Brain (organoid and tissue), 16 donors: ENCODE measurements at places on chromosomes 4 and X.

DNA sequence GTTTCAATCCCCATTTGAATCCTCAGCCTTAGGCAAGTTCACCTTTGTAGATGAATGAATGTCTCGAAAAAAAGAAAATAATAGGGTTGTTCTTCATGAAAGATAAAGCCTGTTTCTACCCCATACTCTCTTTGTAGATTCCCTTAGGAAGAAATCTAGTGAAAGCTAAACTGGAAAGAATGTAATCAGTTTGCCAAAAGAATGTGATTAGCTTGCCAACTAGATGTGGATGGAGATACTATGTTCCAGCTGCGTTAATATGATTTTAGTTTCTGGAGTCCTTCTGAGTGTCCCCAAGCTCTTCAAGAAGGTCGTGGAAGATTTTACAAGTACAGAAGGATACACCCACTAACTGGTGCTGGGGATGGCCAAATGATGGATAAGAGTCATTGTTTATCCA is 162.3 kb upstream of the EDNRA start:
- no peak for DNase-seq

DNA sequence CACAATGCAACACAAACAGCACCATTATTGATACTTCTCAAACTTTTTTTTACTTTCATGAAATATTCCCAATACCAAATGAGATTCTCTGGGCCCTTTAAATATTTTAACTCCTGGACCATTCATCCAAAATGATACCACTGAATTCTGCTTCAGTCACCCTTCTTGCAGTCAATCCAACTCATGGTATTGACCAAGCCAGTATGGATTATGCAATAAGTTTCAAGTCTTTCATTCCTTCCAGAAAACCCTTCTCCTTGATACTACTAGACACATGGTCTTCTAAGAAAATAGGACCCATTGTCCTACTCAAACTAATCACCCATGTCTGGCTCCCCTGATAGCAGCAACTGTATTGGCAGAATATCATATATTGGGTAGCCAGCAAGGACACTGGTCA is 23.0 kb downstream of the ZNF721 start:
- DNase-seq = no peak

- DNase-seq = no peak
These were observed 196.4 kb upstream of the MAGEB18 start for GRCh38 chrX:25941559-25942250.

DNA sequence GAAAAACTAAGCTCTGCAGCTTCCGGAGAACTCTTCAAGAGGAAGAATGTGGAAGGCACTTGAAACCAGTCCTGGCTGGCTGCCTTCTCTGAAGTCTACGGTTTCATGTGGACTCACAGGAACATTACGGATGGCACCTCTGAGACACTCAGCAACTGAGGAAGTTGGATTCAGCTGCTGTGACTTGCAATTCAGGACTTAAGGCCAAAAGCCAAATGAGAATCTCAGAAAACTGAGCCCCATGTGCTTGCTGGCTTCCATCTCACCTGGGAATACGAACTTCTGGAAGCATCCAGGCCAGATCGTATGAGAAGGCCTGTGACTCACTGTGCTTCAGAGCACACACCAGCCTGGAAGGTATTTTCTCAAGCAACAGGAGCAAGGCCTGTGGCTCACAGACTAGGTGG is 107.8 kb upstream of the GPC4 start:
- peak; percentile 3 for DNase-seq

- no peak for DNase-seq
These were observed 43.3 kb upstream of the MBNL3 start for GRCh38 chrX:132532097-132532496.

GRCh38 chr4:142846729-142847596 is 862 bp upstream of the INPP4B start:
- DNase-seq = peak; percentile 33

DNA sequence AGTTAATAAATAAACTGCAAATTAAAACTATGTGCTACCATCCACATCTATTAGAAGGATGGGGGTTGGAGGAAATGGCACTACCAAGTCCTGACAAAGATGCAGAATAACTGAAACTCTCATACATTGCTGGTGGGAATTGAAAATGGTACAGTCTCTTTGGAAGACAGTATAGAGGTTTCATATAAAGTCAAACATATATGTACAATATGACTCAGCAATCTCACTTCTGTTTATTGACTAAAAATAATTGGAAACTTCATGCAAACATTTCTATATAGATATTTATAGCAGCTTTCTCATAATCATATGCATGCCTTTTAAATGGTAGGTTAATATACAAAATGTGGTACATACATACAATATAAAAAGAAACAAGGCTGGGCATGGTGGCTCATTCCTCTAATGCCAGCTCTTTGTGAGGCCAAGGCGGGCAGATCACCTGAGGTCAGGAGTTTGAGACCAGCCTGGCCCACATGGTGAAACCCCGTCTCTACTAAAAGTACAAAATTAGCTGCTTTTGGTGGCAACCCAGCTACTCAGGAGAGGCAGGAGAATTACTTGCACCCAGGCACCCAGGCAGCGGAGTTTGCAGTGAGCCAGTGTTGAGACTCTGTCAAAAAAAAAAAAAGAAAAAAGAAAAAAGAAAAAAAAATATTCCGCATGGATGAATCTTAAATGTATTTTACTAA is 225.0 kb upstream of the CXXC4 start:
- DNase-seq = no peak

DNA sequence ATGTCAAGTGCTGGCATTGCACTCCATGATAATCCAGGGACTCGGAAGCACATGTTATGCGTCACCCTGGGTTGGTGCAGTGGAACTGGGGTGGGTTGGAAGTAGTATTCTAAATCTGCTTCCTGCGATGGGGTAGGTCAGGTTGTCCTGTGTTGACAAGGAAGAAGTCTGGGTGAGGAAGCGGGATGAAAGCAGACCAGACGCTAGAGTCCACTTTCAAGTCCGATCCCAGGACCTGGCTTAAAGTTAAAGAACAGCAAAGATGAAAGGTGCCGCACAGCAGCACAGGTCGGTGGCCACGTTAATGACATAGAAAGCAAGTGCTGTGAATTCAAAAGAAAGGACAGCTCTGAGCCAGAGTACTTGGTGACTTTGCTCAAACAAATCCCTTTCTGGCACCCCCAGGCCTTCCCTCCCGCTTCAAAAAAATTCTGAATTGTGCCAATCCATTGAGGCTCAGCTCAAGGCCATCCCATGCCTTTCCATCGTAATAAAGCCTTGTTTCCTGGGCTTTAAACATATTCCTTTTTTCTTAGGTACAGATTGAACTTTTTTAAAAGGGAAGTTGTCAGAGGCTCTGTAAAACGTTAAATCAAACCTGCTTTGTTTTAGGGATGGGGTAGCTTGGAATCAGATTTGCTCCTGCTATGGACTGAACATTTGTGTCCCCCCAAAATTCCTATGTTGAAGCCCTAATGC is 117.7 kb downstream of the PTTG2 start:
- DNase-seq = peak; percentile 90

DNA sequence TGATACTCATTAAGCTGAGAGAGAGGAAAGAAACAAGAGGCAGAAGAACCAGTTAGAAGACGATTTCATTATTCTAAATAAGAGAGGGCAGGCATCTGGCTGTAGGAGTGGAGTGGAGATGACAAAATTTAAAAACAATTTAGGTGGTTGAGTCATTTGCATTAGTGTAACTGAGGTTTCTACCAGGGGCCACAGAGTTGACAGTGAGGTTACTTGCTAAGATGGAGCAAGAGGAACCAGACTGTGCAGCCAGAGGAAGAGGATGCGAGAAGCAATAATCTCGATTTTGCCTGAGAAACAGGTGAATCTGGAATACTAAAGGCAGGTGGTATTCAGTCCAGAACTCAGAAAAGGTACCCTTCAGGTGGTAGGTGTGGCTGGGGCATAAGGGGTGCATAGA is 491.9 kb downstream of the MID1IP1 start:
- no peak for DNase-seq

DNA sequence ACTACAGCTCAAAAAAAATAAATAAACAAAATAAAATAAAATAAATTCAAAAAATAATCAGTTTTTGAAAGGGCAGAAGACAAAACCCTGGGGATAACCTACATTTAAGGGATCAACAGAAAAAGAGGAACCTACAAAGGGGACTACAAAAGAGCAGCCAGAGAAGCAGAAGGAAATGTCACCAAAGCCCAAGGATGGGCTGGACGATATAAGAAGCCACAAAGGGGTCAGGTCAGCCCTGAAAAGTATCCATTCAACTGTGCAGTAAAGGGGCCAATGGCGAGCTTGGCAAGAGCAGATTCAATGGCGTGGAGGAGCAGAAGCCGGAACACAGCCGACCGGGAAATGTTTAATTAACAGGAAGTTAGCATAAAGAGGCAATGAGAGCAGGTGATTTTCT is 16.9 kb downstream of the ACOT9 start:
- DNase-seq = no peak

DNA sequence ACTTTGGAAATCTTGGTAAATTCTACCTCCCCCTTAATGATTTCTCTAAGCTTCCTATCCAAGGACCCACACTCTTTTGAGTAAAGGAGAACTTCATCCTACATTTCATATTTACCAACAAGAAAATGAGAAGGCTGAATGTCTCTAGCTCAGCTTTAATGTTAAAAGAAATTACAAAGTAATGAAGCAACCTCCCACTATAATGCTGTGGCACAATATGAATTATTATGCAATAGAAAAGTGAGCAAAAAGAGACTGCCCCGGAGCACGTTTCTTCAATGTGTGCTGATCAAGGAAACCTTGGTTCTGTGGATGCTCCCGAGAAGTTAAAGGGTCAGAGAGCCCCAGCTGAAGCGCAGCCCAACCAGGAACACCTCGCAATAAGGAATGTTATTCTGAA is 9.1 kb upstream of the TBC1D1 start:
- no peak for DNase-seq

DNA sequence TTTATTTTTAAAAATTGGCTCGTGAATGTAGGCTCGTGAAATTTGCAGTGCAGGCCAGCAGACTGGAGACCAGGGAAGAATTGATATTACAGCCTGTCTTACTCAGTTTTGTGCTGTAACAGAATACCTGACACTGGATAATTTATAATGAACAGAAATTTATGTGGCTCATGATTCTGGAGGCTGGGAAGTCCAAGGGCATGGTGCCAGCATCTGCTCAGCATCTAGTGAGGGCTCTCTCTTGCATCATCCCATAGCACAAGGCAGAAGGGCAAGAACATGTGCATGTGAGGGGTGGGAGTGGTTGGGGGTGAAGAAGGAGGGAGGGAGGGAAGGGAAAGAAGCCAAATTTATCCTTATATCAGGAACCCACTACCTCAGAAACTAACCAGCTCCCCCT is 13.7 kb upstream of the CLTRN start:
- no peak for DNase-seq

DNA sequence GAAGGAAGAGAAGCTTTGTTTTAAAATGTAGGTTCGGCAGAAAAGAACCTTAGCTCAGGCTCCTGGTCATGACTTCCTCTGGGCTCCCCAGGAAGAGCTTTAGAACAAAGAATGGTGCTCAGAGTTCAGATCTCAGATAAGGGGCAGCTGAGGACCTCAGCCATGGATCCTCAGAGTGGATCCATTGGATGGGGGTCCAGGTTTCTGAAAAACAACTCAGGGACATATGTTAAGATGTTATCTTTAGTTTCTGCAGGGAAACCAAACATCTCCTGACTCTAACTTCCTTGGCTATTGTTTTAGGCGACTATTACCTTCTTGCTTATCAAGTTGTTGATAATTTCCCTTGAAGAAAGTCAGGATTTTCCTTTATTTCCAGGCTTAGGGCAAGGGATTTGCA is 5.4 kb downstream of the EVC start:
- no peak for DNase-seq

DNA sequence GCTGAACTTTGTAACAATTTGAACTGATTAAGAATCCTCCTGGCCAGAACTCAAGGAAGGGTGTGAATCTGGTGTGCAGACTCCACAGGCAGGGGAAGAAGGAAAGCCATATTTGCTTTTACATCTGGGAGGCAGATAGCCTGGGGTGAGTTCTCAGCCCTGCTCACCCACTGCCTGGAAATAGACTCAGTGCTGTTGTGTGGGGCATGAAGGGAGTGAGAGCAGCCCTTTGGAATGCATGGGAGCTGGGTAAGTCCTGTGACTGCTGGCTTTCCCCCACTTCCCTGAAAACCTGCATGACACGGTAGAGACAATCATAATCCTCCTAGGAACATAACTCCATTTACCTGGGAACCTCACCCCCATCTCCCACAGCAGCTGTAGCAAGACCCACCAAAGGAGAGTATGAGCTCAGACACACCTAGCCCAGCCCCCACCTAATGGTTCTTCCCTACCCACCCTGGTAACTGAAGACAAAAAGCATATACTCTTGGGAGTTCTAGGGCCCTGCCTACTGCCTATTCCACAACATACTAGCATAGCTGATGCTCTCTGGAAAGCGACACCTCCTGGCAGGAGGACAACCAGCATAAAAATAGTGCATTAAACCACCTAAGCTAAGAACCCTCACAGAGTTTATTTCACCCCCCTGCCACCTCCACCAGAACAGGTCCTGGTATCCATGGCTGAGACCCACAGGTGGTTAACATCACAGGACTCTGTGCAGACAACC is 59.3 kb upstream of the UBQLN2 start:
- no peak for DNase-seq

GRCh38 chrX:140507223-140507981 is 2.5 kb upstream of the SOX3 start:
- DNase-seq = peak; percentile 41

GRCh38 chrX:150316564-150316963 is 46.6 kb upstream of the MAMLD1 start:
- no peak for DNase-seq

DNA sequence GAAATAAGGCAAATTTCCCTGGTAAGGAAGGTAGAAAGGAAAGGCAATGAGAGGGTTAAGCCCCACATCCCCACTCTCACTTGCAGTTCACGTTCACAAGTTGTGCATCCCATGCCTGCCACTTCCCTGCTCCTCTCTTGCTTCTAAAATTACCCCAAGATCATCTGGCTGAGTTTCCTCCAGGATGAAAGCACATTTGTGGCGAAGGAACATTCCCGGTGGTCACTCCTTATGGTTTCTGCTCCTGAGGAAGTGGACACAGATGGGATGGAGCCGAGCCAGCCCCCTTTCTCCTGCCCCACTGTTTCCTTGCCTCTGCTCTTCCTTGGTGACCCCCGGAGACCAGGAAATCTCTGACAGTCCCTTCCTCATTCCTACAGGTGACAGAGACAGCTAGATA is 37.5 kb downstream of the SPINK2 start:
- no peak for DNase-seq

- DNase-seq = no peak
These were observed 201.4 kb downstream of the SPOCK3 start for GRCh38 chr4:167032871-167033270.

DNA sequence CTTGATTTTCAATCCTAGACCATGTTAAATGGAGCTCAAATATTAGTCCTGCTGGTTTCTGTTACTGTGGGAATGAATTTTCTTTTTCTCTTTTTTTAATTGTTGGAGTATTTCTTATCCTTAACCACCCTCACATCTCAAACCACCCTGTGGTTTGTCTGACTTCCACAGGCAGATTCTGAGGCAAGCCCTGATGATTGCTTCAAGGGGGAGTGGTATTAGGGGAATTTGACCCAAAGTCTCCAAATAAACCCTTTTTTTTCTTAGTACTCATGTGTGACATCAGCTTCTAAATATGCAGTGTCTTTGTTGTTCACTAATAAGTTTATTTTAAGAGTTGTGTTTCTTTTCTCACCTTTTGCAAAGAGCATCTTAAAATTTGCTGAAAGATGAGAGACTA is 810.3 kb downstream of the IL1RAPL1 start:
- no peak for DNase-seq
